ENCODE measurements at places on chromosomes 11 and 22. TPM values are rescaled to one million over a fixed set of nuclear protein-coding genes. Genes with fewer than 3 reads are reported as not detected.

Gene EEF1G
- total RNA-seq = 1,528 TPM

Gene CD6
- total RNA-seq = not detected

Gene TBX10
- not detected for total RNA-seq

Gene KRTAP5-8
- not detected for total RNA-seq

Gene SUSD2
- 0.43 TPM for total RNA-seq

Gene OVOL1
- total RNA-seq = not detected

Gene ATG2A
- total RNA-seq = 13.9 TPM

Gene PLAAT3
- total RNA-seq = 102 TPM

Gene OR51T1
- not detected for total RNA-seq

Gene NNMT
- 52.1 TPM for total RNA-seq

Gene SHISAL1
- total RNA-seq = under 0.01 TPM
